Activated naive CD4-positive, alpha-beta T cell treated with anti-CD3 and anti-CD28 coated beads, Interleukin-2, amount 50 U/mL, for 72 hours (primary cell): ENCODE measurements at places on chromosomes 16 and 17. TPM values are rescaled to one million over a fixed set of nuclear protein-coding genes. Genes with fewer than 3 reads are reported as not detected.

CCL7 gene
- total RNA-seq: not detected

GRCh38 chr17:47611372-47612350, 38.1 kb upstream of the KPNB1 start:
- DNase-seq: no peak

NPIPB8 gene
- total RNA-seq: not detected

DNA sequence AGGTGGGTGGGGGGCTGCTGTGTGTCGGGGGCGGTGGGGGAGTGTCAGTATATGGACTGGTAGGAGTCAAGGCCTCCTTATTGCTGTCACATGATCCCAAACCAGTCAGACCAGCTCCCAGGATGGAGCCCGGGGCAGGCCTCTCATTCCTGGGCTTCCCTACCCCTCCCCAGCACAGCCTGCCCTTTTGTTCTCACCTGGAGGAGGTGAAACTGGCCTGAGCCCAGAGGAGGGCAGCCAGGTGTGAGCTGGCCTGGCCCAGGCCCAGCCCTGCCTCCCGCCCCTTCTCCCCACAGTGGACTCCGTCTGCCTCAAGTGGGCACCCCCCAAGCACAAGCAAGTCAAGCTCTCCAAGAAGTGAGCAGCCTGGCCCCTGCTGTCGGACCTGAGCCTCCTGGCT, 4.6 kb downstream of the PRSS8 start:
- DNase-seq: no peak

KRTAP4-3 gene
- total RNA-seq: not detected

GRCh38 chr17:2181897-2182448, 121.6 kb downstream of the SMG6 start:
- no peak for DNase-seq

DLX3 gene
- total RNA-seq: 0.10 TPM

DNA sequence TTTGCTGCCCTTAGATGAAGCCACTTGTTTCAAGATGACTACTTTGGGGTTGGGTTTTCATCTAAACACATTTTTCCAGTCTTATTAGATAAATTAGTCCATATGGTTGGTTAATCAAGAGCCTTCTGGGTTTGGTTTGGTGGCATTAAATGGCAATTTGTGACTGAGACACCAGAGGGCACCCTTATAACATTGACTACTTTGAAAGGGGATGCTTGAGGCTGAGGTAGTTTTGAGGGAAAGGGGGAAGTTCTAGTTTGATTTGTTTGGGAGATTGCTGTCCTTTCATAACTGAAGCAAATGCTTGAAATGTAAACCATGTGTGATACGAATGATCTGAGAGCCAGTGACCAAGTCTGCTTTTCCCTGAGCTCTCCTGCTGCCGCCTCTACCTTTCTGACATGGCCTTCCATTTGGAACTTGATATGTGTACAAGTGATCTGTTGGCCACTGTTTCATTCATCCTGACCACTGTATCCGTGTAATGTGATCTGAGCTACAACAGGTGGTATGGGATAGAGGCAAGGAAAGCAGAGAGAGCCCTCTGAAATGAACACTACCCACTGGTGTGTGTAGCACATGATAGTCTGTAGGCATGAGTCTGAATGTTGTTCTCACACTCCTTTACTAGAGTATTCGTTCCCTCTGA, 5.8 kb upstream of the RARA start:
- peak; percentile 46 for DNase-seq

DNA sequence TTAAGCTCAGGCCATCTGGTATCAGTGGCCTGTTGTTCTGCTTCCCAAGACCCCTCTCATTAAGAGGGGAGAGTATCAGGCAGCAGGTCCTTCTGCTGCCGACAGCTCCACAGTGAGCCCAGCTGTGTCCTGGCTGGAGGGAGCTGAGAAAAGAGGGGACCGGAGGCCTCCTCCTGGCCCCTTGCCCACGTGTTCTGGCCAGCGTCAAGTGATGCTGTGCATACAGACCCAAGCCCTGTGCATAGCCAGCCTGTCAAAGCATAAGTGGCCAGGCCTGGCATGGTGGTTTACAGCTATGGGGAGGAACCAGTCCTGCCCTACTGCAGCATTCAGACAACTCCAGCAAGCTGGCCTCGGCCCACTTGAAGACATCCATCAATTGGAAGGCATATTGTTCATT, 48.0 kb downstream of the ABCC6 start:
- no peak for DNase-seq

GRCh38 chr17:60933739-60934138, 256.1 kb downstream of the BCAS3 start:
- no peak for DNase-seq

GRCh38 chr16:1477033-1477432, 2.2 kb upstream of the CLCN7 start:
- no peak for DNase-seq

DNA sequence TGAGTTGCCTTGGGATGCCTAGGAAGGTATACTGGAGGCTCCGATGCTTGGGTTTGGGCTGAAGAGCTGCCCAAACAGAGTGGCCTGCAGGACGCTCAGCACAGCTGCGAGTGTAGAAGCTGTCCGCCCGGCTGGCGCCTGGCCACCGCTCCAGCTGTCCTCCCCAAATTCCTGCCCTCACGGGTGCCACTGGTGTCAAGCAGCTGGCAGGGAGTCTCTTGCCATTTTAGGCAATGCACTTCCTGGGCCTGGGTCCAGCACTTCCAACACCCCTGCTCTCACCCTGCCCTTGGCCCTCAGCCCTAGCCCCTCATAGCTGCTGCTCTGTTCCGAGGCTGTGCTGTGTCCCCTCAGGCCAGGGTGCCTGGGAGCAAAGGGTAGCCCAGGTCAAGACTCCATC, 5.2 kb upstream of the PKMYT1 start:
- no peak for DNase-seq

HLF gene
- total RNA-seq: 0.11 TPM

GRCh38 chr17:65489413-65490155, 71.9 kb downstream of the AXIN2 start:
- DNase-seq: no peak

CDRT15L2 gene
- total RNA-seq: not detected

DNA sequence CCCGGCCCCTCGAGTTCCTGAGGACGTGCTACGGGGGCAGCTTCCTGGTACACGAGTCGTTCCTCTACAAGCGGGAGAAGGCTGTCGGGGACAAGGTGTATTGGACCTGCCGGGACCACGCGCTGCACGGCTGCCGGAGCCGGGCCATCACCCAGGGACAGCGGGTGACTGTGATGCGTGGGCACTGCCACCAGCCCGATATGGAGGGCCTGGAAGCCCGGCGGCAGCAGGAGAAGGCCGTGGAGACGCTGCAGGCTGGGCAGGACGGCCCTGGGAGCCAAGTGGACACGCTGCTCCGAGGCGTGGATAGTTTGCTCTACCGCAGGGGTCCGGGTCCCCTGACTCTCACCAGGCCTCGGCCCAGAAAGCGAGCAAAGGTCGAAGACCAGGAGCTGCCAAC, 21.4 kb downstream of the FLYWCH1 start:
- DNase-seq: no peak

HID1 gene
- total RNA-seq: 2.8 TPM

OR1A1 gene
- not detected for total RNA-seq

TLCD3B gene
- 14.1 TPM for total RNA-seq

- no peak for DNase-seq
These were observed 7.3 kb upstream of the IL34 start for GRCh38 chr16:70638814-70639792.

DNA sequence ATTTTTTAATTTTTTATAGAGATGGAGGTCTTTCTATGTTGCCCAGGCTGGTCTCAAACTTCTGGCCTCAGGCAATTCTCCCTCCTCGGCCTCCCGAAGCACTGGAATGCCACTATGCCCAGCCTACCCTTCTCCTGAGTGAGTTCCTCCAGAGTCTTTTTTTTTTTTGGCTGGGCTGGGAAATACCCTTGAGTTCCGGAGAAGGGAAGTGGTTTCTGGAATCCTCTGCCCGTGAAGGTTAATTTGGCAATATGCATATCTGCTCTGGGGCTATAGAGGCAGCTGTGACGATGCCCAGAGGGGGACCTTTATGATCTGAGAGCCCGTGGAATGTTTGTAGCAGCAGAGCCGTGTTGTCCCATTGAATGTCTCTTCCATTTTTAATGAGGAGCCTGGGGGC, 217.5 kb downstream of the RBFOX1 start:
- no peak for DNase-seq

DNA sequence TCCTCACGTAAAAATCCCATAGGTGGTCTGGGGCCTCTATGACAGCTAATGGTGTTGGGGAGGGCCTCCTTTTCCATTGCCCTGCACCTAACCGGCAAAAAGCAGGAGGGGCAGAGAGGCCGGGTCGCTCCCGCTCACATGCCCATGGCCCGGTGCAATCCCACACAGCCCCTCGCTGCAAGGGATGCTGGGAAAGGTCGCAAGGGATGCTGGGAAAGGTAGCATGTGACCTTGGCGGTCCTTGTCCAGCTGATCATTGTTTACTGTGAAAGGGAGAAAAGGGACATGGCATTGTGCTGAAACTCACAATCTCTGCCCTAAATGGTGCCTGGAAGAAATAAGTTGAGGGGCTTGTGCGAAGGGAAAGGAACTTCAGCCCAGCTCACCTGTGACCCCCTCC, 10.0 kb downstream of the DEF8 start:
- DNase-seq: no peak

DNA sequence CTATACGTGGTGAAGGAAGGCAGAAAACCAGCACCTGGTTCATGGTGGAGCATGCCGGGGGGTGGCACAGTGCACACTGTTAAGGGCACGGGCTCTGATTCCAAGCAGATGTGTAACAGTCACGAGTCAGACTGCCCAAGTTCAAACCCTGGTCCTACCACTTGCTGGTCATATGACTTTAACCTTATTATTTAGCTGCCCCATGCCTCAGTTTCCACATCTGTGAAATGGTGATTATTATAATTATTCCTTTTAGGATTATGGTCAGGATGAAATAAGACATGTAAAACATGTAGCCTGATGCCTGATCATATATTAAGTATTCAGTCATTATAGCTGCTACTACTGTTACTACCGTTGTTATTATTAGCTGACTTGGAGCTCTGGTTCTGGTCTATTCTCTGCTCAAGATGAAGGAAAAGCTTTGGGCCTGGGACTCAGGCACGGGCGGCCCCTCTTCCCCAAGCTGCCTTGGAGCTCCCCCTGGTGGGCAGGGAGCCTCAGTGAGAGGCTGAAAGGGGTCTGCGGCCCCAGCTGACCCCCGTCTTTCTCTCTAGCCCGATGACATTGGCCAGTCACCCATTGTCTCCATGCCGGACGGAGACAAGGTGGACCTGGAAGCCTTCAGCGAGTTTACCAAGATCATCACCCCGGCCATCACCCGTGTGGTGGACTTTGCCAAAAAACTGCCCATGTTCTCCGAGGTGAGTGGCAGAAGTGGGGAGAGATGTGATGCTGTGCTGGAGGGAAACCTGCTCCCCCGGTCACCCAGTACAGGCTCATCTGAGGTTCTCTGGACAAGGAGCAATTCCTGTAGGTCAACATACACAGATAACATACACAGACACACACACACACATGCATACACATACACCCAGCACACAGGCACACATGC, 14.0 kb downstream of the NR1D1 start:
- DNase-seq: no peak

DNA sequence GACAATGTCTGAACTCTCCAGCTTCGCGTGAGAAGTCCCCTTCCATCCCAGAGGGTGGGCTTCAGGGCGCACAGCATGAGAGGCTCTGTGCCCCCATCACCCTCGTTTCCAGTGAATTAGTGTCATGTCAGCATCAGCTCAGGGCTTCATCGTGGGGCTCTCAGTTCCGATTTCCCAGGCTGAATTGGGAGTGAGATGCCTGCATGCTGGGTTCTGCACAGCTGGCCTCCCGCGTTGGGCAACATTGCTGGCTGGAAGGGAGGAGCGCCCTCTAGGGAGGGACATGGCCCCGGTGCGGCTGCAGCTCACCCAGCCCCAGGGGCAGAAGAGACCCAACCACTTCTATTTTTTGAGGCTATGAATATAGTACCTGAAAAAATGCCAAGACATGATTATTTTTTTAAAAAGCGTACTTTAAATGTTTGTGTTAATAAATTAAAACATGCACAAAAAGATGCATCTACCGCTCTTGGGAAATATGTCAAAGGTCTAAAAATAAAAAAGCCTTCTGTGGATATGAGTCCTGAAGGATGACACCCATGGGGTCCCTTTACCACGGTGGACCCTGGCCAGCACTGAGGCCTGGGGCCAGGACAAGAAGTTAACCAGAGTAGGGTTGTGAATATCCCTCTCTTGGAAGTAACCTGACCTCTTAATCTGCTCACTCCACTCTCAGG, 10.5 kb upstream of the ITGAD start:
- peak; percentile 75 for DNase-seq

RCVRN gene
- not detected for total RNA-seq

- DNase-seq: no peak
These were observed 117.1 kb upstream of the NLRP1 start for GRCh38 chr17:5701381-5701780.

EPOP gene
- total RNA-seq: 31.3 TPM

DNA sequence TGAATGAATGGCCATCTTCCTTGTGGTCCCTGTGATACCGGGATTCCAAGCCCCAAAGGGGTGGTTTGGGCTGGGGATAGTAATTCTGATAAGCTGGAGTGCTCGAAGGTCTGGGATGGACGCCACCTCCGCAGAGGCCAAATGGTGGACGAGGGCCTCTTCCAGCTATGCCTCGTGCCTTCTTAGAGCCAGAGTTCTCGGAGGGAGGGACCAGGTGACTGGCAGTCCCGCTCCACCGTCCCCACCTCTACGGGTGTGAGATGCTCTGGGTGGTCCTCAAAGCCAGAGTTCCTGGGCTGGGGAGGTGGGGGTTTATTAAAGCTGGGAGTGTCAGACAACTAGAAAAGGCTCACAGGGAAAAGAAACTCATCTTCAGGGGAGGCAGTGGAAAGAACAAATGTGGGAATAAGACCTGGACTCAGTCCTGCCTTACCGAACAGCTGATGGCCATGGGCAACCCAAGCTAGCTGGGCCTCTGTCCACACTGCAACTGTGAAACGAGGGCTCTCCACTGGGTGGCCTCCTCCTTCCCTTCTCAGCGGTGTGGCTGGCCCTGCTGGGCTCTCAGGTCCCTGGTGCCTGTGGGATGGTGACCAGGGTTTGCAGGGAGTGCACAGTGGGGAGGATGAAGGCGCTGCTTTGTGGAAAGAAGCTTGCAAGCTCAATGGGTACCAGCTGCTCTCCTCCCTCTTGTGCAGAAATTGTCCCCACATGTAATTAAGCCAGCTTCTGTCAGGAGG, 75.2 kb downstream of the N4BP1 start:
- no peak for DNase-seq

GRCh38 chr17:43609613-43610385, 51.9 kb downstream of the MEOX1 start:
- no peak for DNase-seq

- peak; percentile 41 for DNase-seq
These were observed 121.9 kb upstream of the TNRC6C start for GRCh38 chr17:77836557-77837041.

MEOX1 gene
- 0.11 TPM for total RNA-seq
